CD4-positive, alpha-beta T cell treated with Interleukin-6 for 4 hours (primary cell): ENCODE measurements at places on chromosomes 4 and X.

- no peak for DNase-seq
These were observed 119.8 kb downstream of the DRD5 start for GRCh38 chr4:9901257-9901656.

DNA sequence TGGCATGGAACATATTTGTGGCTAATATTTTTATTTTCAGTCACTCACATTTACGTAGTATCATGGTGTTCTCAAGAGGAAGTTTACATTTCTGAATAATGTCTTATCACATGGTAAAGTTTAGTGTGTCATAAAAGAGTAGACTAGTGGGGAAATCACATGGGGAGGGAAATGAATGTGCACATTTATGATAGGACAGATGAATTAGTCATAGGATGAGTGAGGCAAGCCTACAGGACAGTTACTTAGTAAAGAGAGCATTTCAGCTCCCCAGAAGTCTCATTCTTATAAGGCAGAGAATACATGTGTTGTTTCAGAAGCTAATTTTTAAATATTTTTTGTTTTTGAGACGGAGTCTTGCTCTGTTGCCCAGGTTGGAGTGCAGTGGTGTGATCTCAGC lies 6.2 kb downstream of the GK start:
- DNase-seq, result no peak

GRCh38 chr4:184932343-184932742 lies 85.9 kb upstream of the HELT start:
- no peak for DNase-seq

DNA sequence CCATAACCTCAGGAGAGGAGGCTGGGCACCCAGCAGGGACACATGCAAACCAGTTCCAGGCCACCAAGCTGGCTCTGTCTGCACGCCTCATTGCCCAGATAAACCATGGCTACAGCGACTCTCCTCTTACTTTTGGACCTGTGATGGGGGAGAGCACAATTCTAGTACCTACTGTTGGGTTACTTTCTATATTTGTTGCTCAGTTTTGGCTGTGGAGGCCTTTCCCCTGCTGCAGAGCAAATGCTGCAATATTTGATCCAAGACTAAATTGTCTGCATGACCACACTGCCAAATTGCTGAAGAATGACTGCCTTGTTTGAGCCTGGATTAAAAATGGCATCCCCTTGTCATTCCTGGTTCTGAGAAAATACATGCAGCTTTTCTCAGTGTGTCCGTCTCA lies 253.5 kb downstream of the ARHGAP10 start:
- DNase-seq, result no peak

DNA sequence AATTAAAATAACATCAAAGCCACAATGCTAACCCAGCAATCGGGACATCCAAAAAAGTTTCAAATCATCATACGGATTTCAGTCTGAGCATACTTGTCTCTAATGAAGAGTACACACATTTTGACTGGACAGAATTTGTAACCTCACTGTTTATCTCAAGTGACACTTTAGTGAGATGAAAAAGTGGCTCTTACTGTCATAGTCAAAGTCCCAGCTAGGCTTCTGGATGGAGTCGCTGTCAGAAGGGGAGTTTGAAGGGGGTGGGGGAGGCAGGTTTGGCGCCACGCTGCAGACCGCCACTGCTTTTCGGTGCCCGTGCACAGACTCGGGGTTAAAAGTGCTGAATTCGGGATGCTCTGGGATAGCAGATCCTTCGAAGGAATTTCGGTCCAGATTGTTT lies 41.0 kb upstream of the MTNR1A start:
- DNase-seq, result no peak

- no peak for DNase-seq
These were observed 45.4 kb downstream of the TTC29 start for GRCh38 chr4:146900295-146900694.

DNA sequence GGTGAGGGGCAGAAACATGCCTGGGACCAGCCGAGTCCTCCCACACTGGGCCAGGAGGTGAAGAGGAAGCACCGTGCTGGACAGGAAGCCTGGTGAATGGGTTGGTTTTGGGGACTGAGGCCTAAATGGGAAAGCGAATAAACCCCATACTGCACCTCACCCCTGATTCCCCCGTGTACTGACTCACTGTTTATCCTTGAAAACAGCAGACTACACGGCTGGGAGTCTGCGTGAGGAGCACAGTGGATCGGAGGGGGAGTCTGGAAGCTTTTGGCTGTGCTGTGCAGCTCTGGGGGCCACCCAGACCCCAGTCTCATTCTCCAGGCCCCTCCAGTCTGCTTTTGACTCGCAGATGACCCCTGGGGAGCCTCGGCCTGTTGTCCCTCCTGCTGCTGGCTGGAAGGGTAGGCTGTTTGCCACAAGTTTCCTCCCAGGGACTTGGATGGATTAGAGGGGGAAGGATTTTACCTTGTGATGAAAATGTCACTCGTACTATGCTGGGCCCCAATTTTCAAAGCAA lies 90.0 kb downstream of the PSAPL1 start:
- DNase-seq, result no peak

DNA sequence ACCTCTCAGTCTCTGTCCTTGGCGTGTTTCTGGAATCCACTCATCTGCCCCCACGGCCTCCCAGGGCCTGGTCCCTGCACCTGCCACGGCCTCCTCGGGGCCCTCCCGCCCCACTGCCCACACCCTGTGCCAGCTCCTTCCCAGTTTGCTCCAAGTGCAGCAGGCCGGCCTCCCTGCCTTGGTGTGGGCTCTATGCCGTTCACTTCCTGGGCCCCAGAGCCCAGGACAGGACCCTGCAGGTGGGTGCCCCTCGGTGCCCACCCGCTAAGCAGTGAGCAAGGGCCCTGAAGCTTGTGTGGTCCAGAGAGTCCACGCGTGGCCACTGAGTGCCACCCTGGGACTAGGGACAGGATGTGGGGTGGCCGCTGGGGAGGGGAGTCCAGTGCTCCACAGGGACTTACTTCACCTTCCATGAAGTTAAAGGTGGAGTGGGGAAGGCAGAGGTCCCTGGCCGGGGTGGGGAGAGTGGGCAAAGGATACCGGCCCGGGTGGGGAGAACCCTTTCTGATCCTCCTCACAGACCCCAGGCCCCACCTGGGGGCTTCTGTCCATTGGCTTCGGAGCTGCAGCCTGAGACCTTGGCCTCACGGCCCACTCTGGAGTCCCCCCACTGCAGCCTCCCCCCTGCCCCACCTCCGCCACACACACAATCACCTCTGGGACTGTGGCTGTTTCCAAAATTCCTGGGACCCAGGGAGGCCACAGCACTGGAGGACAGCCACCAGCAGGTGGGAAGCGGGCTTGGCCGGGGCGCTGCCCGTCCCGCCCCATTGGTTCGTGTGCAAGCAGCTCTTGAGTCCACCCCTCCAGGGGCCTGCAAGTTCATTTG lies 60.0 kb upstream of the NKX1-1 start:
- no peak for DNase-seq

- no peak for DNase-seq
These were observed 12.0 kb downstream of the GAGE1 start for GRCh38 chrX:49610718-49611310.

- no peak for DNase-seq
These were observed 9.7 kb downstream of the AMMECR1 start for GRCh38 chrX:110308220-110308619.

GRCh38 chrX:18668071-18668835 lies 3.7 kb downstream of the RS1 start:
- no peak for DNase-seq

DNA sequence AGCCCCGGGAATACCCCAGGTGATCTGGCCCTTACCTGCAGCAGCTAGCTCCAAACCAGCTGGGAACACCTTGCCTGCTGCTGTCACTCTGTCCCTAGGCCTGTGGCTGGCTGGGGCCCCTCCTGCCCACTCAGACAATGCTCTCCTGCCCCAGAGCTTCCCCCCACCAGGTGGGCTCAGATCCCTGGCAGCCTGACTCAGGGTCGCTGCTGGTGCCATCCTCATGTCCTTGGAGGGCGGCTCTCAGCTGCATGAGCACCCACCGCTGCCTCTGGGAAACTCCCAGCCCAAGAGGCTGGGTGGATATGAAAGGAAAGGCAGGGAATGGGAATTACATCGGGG lies 15.8 kb downstream of the C4orf50 start:
- no peak for DNase-seq

- DNase-seq, result no peak
These were observed 182.1 kb downstream of the TENM3 start for GRCh38 chr4:182425302-182425701.

DNA sequence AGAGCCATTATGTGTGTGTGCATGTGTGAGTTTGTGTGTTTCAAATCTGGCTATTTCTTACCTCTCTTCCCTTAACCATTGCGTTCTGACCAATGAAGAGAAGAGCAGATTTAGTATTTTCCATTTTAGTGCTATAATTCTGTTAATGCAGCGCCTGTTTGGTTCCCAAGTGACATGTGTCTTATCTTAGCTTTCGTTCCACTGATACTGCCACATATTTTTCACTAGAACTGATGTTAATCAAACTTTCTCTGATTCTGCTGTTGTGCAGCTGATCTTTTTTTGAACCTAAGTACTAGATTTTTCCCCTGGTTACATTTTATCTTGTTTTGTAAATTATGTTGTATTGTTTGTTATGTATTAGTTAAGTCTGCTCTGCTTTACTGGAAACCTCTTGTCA lies 152.9 kb upstream of the MID1 start:
- no peak for DNase-seq

GRCh38 chrX:39788521-39788920 lies 309.2 kb downstream of the BCOR start:
- DNase-seq, result no peak

- no peak for DNase-seq
These were observed 151.1 kb upstream of the MAMLD1 start for GRCh38 chrX:150211988-150212387.

GRCh38 chrX:17488036-17488435 lies 113.0 kb downstream of the NHS start:
- no peak for DNase-seq

- DNase-seq, result no peak
These were observed 47.8 kb downstream of the CRLF2 start for GRCh38 chrX:1164322-1165288.

DNA sequence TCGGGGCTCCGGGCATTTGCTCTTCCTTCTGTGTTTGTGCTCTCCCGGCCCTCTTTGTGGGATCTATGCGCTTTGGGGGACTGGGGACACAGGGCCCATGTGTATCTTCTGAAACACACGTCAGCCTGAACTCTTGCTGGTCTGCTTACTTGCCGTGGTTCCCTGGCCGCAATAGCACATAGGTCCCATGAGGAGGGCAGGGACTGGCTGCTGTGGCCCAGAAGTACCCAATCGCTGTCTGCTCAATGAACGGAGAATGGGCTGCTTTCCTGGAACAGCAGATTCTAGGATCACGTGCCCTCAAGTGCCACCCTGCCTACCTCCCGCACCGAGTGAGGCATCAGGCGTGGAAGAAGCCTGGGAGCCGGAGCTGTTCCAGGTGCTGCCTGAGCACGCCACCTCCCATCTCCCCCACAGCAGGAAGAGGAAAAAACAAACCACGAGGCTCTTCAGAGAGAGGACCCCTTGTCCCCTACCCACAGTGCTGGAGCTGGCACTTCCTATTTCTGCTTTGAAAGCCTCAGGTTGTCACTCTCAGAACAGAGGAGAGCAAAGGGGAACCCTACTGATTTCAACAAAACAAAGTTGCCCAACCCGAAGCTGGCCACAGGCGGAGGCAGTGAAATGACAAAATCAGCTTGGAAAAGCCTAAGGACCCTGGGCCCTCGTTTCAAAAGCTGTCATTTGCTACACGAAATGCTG lies 3.8 kb downstream of the G6PD start:
- no peak for DNase-seq

DNA sequence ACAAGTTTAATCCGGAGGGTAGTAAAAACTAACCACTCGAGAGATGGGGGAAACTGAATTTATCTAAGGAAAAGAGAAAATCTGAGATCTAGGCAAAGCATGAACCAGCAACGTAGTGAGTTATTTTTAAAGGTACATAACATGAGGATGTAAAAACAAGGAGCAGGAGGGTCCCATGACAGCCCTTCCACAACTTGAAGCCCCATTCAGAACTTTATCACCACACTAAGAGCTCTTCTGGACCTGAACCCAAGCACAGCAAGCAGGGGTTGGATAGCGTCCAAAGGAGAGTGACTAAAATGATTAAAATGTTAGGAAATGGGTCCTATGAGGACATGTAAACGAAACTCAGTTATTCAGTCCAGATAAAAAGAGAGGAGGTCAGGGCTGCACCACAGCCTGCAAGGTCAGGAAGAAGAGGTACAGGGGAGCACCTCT lies 16.2 kb downstream of the SH3RF1 start:
- DNase-seq, result no peak

GRCh38 chr4:127425851-127426250 lies 206.9 kb upstream of the INTU start:
- DNase-seq, result no peak

- no peak for DNase-seq
These were observed 20.4 kb upstream of the GPM6B start for GRCh38 chrX:13837290-13837745.

DNA sequence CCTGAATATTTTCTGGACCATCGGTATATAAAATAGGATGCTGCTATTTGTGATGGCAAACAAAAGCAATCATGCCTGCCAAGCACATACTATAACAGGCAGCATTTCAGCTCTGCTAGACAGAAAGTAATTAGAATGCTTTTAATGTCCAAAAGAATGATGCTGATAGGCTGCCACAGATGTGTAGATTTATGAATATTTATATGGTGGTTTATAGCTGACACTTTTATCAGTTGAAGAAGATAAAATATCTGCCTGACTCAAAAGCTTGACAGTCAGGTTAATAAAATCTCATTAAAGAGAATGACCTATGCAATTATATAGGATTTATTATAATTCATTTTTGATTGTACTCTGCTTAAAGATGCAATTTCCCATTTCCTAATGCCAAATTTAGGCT lies 4.0 kb downstream of the BEND4 start:
- no peak for DNase-seq

GRCh38 chrX:110114260-110114776 lies 111.4 kb downstream of the TMEM164 start:
- no peak for DNase-seq

- no peak for DNase-seq
These were observed 62.1 kb downstream of the RHOXF2B start for GRCh38 chrX:120015145-120016067.

GRCh38 chrX:70755850-70756249 lies 152.7 kb downstream of the TEX11 start:
- peak; percentile 65 for DNase-seq
